ENCODE measurements at places on chromosomes 4 and X.

DNA sequence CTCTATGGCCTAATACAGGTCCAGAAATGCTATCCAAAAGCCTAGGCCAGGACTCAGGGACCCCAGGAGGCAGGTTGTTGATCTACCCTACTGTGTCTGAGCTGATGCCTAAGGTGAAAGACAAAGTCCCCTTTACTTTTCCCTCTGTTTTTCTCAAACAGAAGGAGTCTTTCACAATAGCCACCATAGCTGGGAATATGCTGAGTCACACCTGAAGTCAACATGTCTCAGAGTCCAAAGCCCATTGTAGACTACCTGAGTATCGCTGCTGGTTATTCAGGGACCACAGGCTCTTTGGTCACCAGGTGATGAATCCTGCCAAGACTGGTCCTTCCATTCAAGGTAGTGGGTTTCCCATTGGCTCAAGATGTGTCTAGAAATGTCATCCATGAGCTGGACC lies 562.2 kb downstream of the ACTRT1 start:
- no peak for DNase-seq

DNA sequence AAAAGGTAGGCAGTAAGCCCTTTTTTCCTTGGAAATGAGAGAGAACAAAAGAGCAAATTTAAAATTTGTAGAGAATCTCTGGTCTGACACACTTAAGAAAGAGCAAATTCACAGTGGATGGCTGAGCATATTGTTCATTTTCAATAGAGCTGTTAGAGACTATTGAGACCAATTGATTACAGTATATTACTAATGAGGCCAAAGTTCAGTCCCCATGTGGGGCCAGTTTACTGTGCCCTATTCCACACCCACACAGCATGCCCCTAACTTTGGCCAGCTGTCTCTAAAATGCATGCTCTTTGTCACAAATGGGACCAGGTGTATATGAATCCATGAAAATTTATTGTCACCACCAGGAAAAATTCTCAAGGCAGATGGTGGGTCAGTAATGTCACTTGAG lies 470.5 kb downstream of the PCDH7 start:
- DNase-seq = no peak

GRCh38 chr4:138958519-138958918 lies 57.1 kb upstream of the NOCT start:
- no peak for DNase-seq

- no peak for DNase-seq
These were observed 66.6 kb upstream of the ENPP6 start for GRCh38 chr4:184284336-184284690.

DNA sequence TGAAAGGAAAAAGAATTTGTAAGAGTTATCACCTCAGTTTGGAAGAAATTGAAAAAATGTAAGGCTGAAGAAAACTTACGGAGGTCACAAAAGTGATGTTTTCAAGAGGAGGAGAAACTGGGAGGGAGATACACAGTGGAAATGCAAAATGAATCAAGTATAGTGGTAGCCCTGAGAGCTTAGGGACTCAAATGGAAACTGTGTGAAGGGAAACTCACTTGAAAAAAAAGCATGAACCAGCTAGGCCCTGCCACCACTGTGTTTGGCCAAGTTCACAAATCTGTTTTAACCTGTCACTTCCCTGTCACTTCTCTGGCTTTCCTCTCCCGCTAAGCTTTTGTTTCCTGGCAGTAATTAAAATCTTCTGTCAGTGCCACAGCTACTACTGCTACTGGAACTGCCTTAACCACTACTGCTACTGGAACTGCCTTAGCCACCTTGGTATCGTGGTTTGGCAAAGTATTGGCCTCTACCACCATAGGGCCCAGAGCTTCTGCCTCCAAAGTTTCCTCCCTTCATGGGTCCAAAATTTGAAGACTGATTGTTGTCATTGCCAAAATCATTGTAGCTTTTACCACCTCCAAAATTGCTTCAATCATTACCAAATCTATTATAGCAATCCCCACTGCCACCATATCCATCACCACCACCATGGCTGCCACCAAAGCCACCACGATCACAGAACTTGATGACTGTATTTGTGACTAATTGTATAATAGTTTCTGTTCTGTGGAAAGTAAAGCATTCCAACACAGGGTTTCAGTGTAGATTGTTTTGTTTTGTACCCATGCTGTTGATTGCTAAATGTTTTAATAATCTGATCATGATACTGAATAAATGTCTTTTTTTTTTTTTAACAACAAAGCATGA lies 41.5 kb downstream of the SMARCA5 start:
- no peak for DNase-seq

DNA sequence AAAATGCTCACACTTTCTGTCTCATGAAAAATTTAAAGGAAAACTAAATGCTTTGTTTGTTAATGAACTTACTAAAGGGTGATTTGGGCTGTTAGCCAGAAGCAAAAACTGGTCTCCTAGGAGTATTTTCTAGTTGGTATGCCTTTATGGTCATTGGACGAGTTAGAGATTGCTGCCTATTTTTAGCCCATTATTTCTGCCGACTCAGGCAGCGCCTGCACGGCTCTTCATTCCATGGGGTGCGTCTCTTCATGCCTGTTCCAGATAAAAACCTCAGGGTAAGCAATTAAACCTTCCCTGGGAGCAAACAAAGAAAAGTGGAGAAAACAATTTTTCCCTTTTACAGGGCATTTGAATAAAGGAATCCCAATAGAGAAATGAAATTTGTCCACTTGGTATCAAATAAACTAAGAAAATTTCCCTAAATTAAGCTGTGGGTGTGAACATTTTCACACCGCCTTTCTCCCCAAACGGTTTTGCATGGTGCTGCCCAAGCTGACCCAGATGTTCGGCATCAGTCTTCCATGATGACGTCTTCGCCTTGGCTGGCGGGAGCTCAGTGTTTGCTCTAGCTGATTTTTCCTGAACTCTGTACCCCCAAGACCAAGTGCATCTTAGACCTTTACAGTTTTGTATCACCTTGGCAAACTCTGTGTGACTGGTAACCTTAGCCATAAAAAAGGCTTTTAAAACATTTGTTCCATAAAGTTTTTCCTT lies 61.7 kb upstream of the ADGRG2 start:
- no peak for DNase-seq

DNA sequence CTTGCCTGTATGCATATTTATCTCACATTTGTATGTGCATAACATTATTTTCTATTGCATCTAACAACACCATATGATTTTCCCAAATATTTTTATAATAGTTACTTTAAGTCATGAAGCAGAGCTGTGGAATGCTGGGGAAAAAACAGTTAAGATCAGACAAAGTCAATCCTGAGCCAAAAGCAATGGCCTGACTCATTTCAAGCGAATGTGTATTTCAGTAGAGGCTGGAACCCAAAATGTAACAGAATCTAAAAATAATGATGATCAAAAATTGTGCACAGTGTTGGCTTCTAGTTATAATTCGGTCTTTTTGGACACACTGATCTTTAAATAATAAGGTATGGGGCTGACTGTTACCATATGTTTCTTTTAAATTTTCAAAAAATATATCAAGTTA lies 516.2 kb upstream of the ADGRL3 start:
- peak; percentile 77 for DNase-seq

- no peak for DNase-seq
These were observed 150.6 kb downstream of the MXRA5 start for GRCh38 chrX:3195845-3196244.

DNA sequence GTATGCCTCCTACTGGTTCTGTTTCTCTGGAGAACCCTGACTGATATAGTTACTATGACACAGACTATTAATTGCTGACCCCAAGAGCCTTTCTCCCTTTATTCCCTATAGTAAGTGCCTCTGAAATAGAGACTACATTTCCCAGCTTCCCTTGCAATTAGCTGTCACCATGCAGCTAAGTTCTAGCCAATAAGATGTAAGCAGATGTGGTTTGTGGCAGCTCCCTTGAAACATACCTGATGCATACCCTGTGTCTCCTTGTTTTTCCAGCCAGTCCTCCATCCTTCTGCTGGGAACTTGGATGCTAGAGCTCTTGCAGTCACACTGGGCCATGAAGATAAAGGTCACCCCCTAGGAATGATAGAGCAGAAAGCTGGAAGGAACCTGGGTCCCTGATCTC lies 9.7 kb upstream of the TMEM165 start:
- no peak for DNase-seq

DNA sequence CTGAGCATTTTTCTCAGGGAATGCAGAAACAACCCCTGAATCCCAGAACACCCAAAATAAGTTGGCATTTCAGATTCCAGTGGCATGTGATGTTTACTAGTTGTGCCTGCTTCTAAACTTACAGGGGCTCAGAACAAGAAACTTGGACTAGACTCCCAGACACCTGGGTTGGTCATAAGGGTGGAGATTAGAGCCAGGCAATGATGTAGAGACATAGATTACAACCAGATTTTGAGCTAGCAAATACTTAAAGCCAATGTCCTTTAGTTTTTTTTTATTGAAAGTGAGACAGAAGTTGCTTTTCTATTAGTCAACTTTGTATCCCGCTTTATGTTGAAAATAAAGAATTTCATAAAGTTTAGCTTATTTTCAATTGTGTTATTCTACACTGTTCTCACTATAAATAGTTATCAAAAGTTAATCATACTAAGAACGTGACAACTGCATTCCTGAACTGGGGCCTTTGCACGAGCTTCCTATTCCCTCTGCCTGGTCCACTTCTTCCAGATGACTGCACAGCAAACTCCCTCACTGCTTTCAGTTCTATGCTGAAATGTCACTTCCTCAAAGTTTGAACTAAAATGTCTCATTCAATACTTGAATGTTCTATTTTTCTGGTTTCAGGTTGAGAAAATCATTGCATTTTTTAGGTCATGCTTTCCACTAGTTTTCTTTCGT lies 224.7 kb upstream of the PPP1R2C start:
- no peak for DNase-seq

DNA sequence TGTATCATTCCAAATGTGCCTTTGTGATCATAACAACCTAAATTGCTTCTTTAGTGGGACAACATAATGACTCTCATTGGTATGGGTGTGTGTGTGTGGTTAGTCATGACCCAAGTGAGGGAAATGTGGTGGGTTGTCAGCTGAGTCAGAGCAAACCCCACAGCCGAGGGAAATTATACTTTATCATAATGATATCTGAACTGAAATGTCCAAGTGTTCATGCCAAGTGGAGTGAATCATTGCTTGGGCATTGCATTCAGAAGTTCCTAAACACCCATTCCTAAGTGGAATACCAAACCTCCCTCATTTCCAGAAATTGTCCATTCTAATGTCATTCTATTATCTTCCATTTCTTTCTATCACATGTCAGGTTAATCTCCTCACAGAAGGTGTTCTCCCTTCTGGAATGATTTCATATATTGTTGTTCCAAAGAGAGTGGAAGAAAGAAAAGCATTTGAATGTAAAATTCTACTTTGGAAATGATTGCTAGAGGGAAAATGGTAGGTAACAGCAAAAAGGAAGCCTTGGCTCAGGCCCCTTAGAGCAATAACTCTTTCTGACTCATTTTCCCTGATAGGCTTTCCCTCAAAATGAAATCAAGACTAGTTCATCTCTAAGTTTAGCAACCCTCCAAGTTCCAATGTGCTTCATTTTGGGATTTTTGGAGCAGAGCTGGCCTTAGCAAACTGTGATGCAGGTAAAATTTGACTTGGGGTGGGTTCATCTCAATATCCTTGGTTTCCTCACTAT lies 230.7 kb upstream of the KCNIP4 start:
- peak; percentile 81 for DNase-seq

DNA sequence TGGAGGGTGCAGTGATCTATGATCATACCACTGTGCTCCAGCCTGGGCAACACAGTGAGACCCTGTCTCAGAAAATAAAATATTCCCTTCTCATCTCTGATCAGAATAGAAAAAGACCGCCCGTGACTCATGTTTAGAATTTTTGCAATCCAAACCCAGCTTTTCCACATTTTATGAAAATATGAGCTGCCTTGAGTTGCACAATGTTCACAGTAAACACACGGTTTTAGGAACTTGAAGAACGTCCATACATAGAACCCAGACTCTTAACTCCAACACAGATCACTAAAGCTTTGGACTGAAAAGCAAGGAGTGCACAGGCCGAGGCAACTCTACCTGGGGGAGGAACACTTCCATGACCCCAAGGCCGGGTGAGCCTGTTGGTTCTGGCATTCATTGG lies 305.0 kb downstream of the TENM3 start:
- DNase-seq = no peak

DNA sequence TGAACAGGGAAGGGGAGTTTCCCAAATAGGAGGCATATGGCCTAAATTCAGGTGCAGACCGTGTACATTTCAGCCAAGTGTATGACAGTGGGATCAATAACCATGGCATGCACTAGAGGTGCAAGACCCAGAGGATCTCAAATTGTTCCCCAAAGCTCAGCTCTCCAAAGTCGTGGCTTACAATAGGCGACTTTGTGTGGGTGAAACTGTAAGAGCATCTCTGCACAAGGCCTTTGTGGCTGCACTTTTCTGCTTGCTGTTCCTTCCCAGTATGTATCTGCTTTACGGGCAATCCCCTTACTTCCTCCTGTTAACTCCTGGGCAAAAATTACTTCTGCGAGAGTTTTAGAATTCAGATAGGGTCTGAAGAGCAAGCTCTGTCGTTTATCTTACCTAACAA lies 518.3 kb upstream of the ZFP42 start:
- no peak for DNase-seq

- DNase-seq = no peak
These were observed 93.0 kb downstream of the UPRT start for GRCh38 chrX:75366861-75367260.

GRCh38 chrX:789096-789495 lies 158.5 kb downstream of the SHOX start:
- DNase-seq = no peak
